ENCODE measurements at places on chromosomes 13 and 19.
A peak's percentile ranks its signal among the peaks of the same experiment; 100 is the strongest.

DNA sequence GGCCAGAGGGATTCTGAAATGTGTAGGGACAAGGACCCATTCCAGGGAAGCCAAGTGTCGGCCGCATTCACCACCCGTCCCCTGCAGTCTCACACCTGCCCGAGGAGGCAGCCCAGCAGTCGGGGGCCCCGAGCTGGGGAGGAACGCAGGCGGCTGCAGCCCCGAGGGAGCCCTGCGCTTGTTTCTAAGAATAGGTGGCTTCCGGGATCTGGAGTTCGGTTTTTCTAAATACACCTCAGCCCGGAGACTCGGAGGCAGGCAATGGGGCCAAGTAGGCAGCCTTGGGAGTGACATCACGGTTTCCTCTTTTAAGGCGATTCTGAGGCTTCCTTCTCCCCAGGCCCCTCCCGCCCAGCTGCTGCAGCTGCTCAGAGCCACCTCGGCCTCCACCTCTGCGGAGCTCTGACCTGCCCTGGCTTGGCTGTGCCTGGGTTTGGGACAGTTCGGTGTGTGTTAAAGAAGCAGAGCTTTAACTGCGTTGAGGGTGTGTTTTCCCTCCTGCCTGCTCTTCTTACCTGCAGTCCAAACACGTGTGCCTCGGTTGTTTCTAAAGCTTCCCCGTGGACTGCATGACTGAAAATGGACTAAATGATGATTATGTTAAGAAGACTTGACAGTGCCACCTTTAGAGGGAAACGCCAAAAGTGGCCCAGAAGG lies 80.5 kb downstream of the COL4A2 start:
- no peak for DNase-seq

DNA sequence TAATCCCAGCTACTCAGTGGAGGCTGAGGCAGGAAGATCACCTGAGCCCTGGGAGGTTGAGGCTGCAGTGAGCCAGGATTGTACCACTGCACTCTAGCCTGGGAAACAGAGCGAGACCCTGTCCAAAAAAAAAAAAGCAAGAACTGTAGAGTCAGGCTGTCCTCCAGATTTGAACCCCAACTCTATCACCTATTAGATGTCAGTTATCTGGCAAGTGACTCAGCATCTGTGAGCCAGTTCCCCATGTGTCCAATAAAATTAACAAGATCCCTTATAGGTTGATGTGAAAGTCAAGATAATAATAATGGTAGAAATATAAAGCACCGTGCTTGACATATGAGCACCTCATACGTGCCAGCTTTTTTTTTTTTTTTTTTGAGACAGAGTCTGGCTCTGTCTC lies 22.0 kb downstream of the GP6 start:
- no peak for DNase-seq

DNA sequence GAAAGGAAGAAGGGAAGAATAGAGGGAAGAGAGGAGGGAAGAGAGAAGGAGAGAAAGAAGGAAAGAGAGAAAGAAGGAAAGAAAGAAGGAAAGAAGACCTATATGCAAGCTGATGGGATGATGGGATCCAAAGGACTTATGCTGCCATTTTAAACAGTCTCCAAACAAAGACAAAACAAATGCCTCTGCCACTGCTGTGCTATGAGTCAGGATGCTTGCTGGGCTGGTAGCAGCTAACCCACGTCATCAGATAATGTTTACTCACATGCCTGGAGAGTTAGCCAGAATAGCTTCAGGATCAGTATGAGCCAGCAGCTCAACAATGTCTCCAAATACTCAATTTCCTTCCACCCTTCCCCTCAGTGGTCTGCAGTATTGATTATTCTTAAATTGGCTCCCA lies 12.0 kb upstream of the ZNF274 start:
- DNase-seq, result no peak

DNA sequence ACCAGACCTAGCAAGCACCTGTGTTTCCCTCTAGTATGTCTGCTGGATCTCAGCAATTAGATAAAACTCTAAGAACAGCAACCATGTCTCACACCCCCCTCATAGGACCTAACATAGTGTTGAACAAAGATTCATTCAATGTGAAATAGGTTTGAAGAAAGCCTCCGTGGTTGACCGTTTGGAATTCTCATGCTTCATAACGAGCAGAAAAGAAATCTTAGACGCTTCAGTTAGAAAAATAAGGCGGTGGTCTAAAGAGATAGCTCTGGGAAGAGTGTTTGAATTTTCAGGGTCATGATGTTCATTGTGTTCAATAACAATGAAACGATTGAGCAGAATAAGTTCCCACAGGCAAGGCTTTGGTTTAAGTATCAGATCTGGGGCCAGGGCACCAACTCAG lies 332.9 kb downstream of the COG6 start:
- no peak for DNase-seq

DNA sequence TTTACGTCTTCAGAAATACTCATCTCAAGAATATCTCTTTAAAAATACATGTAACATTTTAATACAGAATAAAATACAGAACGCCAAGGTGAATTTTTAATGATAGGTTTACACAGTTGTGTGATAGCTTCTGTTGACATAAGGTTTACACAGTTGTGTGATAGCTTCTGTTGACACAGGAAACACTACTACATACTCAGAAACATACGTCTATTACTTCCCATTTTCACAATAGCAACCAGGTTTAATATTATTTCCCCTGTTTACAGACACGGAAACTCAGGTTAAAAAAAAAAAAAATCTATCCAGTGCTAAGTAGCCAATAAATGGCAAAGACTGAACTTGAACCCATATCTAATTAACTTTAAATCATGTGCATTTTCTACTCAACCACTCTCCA lies 571.2 kb downstream of the LIG4 start:
- no peak for DNase-seq

DNA sequence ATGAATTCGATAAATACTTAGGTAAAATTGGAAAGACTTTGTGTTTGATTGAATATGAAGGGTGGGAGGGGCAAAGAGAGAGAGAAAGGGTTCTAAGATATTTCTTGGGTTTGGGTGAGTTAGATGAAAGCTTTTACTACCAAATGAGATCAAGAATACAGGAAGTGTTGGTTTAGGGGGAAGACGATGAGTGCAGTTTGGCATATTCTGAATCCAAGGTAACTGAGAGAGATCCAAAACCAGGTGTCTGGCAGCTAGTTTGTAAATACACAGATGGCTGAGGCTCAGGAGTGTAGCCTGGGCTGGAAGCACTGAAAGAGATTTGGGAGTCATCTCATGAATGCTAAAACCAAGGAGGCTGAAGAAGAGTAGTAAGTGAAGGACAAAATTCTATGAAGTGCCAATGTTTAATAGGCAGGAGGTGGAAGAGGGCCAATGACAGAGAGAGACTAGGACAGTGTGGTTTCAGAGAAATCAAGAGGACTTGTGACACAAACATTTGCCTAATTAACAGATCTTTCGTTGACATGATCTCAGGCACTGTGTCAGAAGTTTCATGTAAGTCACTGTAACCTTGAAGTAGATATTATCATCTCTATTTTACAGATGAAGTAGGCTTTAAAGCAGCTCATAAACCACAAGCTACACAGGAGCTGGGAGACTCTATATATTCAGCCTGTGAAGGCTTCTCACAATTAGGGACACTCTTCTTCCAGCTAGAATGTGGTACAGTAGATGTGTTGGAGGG lies 70.2 kb upstream of the ZDHHC20 start:
- DNase-seq, result peak; percentile 12

DNA sequence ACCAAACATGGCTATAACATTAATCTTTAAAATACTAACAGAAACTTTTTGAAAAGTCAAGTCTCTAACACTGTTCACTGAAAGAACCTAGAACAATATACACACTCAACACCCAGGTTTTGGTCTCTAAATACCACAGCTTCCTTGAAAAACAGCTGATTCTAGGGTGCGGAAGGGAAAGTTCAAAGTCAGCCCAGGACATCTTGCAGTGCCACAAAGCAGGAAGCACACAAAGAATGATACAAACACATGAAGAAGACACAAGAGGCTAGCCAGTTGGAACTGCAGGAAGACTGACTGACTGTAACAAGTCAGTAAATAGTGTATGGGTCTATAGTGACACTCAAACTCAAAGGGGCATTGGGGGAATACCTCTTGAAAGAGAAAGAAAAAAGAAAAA lies 4.6 kb downstream of the DEDD2 start:
- DNase-seq, result no peak

GRCh38 chr13:80363890-80364503 lies 23.1 kb upstream of the SPRY2 start:
- DNase-seq, result peak; percentile 53

- DNase-seq, result no peak
Observed at GRCh38 chr13:26813980-26814348, 53.4 kb upstream of the GPR12 start.

- no peak for DNase-seq
Observed at GRCh38 chr19:52646571-52647217, 8.5 kb upstream of the ZNF83 start.

DNA sequence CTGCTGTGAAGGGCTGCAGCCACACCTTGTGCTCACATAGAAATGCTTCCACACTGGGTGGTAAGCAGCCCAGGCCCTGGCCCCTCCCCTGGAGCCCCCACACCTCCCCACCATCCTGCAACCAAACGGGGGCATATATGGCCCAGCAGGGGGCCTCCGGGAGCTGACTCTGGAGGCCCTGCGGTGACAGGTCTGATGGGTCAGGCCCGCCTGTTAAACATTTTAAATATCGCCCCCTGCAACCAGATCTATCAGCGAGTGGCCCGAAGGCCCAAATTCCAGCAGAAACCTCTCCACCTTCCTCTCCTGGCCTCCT lies 48.0 kb upstream of the KATNAL1 start:
- DNase-seq, result no peak

DNA sequence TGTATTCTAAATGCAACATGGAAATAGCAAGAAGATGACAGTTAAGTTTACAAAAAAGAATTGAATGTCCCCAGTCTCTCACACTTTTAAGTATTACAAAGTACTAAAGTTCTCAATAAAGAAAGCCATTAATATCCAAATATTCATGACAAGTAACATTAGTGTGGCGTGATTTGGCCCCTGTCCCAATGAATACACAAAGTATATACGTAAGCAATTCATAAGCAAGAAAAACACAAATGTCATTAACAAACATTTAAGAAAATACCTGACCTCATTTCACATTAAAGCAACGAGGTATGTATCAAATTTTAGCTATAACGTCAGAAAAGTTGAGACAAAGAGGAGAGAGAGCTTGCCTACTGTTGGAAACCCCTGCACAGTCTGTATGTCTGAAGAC lies 241.9 kb upstream of the IRS2 start:
- DNase-seq, result no peak

DNA sequence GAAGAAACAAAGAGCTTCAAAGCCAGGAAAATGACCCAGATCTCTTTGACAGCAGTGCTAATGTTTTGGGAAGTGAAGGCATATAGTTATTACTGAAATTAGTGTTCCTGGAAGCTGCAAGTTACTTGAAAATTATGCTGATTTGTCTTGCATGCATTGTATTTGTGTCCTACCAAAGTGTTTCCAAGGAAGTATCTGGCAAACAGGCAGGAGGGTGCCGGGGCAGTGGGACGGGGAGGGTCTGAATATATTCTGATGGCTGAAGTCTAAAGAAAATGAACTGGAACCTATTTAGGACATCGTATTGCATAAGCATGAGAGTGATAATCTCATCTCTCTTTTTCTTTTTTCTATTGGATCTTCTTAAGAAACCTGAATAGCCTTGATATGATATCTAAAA lies 9.0 kb downstream of the RNASEH2B start:
- no peak for DNase-seq

GRCh38 chr19:49502866-49503581 lies 6.8 kb downstream of the RPS11 start:
- peak; percentile 51 for DNase-seq

- no peak for DNase-seq
Observed at GRCh38 chr19:19482809-19483596, 32.3 kb downstream of the TSSK6 start.

DNA sequence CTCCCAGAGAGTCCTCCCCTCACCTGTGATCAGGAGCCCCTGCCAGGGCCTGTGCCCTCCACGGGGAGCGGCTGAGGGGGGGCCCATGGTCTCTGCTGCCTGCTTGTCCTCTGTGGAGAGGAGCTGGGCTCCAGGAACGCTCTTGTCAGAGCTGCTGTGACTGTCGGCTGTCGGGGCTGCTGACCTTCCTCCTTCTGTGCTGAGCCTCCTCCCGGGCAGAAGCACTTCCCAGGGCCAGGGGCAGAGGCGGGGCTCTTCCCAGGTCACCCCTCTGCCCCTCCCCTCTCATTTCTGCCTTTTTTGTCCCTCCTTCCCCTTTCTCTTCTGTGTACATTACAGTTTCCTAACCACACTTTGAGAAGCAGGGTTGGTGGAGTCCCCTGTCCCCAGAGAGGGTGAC lies at the start of gene CEACAM4:
Gene CEACAM4, minus strand, starts transcription at position 198 of the 400 bp plus-strand sequence. Its CDS starts 111 bp downstream, at position 87.
- no peak for DNase-seq
